ENCODE measurements at places on chromosomes 2 and 18.

- no peak for DNase-seq
Observed at GRCh38 chr2:28425464-28425835, 32.8 kb downstream of the FOSL2 start.

GRCh38 chr2:112626604-112627059 is 19.1 kb upstream of the SLC20A1 start:
- DNase-seq = peak; percentile 54

DNA sequence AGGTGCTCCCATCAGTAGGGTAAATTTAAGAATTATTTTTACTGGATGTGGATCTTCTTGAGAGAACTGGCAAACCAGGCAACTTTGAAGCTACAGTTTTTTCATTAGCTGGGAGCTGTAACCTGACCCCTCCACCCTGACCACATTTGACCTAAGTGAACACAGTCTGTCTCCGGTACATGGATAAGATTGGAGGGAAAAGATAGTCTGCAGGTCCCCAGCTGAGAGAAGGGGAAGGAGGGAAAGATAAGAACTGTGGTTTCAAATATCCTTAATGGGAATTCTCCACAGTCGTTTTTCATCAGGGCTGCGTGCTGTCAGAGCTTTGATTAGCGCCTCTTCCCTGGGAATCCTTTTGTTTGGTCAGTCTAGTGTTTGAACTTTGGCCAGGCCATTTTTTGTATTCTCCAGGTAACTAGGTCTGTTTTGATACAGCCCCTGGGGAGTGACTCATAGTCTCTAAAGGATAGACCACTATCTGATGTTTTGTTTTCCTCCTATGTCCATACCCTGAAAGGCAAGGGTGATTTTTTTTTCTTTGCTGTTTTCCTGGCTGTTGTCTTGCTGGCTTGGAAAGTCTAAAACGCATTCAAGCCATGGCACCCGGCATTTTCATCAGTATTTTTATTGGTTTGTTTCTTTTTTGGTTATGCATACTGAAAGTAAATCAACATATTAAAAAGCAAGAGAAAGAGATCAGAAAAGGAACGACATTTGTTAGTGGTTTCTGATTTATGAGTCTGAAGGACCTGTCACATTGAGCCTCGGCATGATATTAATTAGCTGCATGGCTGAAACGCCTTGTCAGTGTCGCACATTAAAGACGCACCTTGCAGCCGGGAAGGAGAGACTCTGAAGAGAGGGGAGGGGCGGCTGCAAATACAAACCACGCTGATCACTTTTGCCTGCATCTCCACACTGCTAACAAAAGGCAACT is 183.4 kb upstream of the FN1 start:
- DNase-seq = peak; percentile 21

DNA sequence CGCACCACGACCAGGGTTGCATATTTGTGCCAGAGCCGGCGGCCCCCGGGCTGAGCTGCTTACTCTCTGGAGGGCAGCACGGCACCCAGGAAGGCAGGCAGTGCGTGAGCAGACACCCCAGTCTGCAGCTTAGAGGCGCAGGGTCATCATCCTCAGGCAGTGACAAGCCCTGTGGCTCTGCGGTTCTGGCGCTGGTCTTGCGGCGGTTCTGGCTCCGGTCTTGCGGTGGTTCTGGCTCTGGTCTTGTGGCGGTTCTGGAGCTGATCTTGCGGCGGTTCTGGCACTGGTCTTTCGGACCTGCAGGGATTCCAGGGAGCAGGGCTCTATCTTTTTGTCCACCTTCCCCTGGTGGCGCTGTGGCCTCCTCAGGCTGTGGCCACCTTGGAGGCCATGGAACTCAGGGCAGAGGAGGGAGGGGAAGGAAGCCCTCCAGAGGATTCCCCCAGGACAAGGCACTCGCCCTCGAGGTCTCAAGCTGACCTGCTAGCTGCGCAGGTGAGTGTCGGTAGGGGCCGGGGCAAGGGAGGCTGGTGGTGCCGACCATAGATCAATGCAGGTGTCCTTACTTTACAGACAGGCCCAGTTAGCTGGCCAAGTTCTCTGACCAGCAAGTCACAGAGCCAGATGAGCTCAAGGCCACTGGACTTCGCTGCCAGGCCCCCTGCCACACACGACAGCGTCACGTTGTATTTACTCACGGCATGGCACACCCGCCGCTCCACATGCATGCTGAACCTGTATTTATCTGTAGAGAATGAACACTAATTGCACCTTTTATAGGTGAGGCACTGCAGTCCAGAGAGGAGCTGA is 14.9 kb downstream of the ESPNL start:
- DNase-seq = no peak

- peak; percentile 41 for DNase-seq
Observed at GRCh38 chr2:16546128-16546754, 119.4 kb downstream of the CYRIA start.

- no peak for DNase-seq
Observed at GRCh38 chr2:149012545-149012944, 26.0 kb upstream of the LYPD6B start.

Data from LoVo (cell line).